ENCODE measurements at places on chromosomes 7 and 10.

- DNase-seq, result no peak
Observed at GRCh38 chr10:123462246-123462645, 203.9 kb upstream of the GPR26 start.

DNA sequence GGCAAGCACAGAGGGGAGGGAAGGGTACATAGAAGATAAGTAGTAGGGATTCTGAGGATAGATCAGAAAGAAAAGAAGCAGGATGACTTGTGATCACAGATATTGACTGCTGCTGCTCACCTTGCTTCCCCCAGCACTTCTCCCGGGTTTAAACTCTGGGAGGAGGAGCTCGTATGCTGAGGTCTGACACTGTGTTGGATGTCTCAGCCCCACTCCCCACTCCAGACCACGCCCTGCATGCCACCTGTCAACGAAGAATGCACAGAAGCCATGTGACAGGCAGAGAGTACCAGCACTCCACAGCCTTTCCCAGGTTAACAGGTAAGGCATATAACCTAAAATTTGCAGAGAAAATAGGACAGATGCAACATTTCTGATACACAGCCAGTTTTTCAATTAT, 388.9 kb downstream of the TNS3 start:
- DNase-seq, result no peak

DNA sequence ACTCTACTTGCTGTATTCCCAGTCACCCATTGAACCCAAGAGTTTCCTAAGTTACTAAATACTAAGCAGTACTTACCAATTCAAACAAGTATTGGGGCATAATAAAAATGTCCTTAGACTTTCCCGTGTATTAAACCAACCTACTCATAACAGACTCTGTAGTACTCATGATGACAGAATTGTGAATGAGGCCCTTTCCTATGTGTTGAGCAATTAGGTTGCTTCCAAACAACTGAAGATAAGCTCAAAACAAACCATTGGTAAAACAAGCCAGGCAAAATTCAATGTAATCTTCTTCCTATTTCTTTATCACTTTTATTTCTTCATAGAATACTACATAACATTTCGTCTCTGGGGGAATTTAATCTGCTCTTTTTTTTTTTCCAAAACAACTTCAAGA, 106.5 kb upstream of the ANK3 start:
- DNase-seq, result no peak

DNA sequence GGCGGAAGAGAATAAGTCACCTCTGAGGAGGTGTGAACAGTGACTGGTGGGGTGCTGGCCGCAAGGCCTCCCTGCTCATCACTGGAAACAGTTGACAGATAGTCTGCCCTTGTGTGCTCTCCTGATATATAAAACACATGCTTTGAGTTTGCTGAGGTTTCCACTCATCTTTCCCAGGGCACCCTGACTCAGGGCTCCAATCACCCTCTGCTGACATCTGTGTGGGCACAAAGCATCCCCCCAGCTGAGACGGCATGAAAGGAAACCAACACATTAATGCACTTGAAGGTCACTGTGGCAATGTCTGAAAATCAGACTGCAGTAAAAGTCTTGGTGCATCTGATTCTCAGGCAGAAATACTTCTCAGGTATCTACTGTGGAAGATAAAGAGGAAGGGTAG, 49.8 kb downstream of the EPDR1 start:
- DNase-seq, result no peak

DNA sequence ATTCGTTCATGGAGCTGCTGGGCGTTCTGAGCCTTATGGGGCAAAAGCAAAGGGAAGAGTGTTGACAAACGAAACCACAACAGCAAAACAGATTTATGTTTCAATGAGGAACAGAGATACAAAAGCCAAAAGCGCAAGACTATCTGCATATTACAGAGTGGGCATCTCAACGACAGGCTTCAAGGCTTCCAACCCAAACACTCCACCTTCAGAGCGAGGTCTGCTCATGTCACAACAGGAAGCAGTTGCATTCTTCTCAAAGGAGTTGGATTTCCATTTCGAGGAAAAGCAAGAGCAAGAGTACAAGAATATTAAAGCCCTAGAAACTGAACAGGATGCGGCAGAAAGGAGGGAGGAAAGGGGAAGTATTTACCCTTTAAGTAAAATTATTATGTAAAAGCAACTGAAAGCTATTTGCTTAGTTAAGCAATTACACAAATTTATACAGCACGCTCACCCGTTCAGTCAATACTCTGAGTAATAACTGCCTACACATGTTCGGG, 189.3 kb downstream of the ELMO1 start:
- no peak for DNase-seq

DNA sequence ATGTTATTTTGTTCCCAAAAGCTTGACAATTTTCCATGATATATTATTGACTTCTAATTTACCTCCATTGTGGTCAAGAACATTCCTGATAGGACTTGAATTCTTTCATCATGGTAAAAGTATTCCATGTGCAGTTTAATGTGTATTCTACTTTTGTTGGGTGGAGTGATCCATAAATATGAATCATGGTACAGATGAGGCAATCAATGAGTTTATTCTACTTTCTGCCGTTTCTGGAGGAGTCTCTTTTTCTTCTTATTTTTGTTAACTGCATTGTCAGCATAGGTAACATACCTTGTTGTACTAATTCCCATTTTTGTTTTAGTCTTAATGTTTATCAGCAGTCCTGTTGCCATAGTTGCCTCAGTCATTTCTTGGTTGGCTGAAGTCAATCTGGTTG, 69.6 kb downstream of the SHOC2 start:
- DNase-seq, result no peak

GRCh38 chr7:42104231-42104630, 132.8 kb downstream of the GLI3 start:
- no peak for DNase-seq

- DNase-seq, result no peak
Observed at GRCh38 chr10:43194266-43194665, 56.0 kb downstream of the CSGALNACT2 start.

DNA sequence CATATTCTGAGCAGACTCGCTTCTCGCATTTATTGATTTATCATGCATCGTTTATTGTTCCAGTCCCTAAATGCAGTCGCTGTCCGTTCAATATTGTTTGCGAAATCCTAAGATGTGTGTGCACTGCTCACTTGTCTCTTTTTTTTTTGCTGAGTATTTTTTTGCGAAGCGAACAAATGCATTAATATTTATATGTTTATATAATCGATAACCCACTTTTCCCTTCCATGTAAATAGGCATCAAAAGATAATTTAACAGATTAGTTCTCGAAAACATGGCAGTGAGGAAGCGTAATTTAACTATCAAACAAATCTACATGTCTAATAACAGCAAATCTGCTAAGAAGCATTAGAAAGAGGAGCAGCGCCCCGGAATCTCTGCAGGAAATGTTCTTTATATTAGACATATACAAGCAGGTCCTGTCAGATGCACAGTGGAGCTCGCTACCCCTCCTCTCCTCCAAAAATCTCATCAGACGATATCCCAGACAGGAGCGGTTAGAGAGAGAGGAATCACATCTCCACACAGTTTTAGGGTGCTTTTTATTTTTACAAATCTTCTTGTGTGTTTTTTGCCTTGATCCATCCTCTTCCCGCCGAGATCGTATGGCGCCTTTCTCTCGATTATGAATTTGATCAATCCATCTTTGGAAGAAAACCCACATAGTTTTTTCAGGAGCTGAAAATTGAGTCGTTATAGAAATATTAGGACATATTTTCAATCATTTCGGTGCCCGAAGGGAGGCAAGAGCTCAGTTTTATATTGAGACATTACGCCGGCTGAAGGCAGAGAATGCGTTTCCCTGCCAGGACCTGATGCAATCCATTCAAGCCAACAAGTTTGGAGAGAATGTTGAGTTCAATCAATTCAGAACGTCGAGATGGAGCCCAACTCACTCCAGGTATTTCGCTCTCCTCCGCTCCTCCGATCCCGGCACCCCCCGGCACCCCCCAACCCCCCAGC, at the start of gene ARID5B:
TSS of gene ARID5B (plus strand) at position 871 of the 964 bp plus-strand sequence. CDS start at position 882, 11 bp downstream.
- peak; percentile 27 for DNase-seq

DNA sequence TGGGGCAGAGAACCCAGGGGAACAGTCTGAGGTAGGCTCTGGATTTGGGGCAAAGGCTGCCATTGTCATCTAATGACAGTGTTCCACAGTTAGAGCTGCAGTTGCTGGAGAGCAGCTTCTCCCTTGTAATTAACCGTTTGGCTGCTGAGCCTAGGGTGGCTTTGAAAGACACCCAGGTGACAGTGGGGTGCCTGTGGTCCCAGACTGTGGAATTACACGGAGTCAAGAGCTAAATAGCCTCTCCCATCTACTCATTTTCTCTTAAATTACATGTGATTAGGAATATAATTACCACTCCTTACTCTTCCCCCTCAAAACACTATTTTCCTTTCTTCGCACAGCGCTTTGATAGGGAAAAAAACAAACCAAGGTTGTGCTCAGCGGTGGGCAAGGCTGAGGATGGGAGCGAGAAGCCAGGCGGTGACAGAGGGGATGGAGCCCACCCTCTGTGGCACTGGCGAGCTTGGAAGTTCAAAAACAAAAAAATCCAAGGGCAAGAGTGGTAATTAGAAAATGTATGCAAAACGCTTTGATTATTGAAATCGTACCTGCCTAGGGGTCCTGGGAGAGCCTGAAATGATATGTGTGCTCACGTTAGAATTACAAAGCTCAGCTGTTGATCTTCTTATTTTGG, 44.1 kb downstream of the BAMBI start:
- DNase-seq, result no peak

DNA sequence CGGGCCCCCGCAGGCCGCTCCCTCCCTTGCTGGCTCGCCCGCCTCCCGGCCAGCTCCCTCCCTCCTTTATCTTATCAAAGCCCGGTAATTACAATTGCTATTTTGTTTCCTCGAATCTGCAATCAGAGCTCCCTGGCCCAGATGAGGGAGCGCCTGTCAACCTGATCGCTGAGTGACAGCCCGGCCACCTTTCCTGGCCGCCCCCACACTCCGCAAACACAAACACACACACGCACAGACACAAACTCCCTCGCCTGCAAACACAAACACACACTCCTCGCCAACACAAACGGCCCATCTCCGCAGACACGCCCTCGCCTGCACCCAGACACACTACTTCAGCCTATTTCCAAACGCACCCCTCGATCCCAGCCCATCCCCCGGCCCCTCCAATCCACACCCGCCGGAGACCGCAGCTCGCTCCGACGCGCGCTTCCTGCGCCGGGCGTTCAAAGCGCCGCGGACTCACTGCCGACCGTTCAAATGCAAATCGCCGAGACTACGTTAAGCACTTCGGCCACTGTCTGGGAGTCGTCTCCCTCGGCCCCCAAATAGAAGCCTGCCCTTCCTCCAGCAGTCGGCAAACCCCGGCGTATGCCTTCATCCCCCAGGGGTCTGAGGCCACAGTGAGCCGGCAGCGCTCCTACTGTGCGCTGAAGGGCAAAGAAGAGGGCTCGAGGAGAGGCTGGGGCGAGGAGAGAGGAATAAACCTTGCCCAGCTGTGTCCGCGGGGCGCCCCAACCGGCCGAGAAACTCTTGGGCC, 3.0 kb upstream of the FGF8 start:
- DNase-seq, result no peak

- DNase-seq, result peak; percentile 37
Observed at GRCh38 chr10:73810735-73811465, 498 bp downstream of the NDST2 start.

GRCh38 chr10:121684276-121684675, 86.0 kb upstream of the FGFR2 start:
- no peak for DNase-seq

DNA sequence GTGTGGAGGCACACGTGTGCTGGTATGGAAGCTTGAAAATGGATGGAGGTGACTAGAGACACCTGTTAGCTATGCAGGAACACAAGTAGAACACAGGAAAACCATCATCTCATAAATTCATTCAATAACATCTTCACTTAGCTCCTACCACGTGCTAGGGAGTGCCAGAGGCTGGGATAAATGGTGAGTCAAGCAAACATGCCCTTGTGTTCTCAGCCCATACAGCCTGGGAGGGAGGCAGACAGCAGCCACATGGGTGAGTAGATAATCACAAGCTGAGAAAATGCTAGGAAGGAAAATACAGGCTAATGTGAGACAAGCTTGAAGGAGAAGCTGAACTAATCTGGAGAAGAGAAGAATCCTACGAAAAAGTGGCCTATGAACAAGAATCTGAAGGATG, 468.0 kb upstream of the ZMIZ1 start:
- DNase-seq, result no peak

- no peak for DNase-seq
Observed at GRCh38 chr10:24351961-24352360, 143.0 kb downstream of the KIAA1217 start.

GRCh38 chr7:68892236-68892635, 706.0 kb upstream of the AUTS2 start:
- no peak for DNase-seq

- no peak for DNase-seq
Observed at GRCh38 chr10:61860964-61861758, 40.3 kb upstream of the ARID5B start.

GRCh38 chr10:110803830-110804338, 67.8 kb upstream of the PDCD4 start:
- no peak for DNase-seq

GRCh38 chr10:103658049-103658577, 164.6 kb downstream of the NEURL1 start:
- no peak for DNase-seq

GRCh38 chr7:73888959-73889358, 28.0 kb downstream of the TMEM270 start:
- DNase-seq, result no peak

- no peak for DNase-seq
Observed at GRCh38 chr7:125567686-125568085, 638.1 kb upstream of the POT1 start.

DNA sequence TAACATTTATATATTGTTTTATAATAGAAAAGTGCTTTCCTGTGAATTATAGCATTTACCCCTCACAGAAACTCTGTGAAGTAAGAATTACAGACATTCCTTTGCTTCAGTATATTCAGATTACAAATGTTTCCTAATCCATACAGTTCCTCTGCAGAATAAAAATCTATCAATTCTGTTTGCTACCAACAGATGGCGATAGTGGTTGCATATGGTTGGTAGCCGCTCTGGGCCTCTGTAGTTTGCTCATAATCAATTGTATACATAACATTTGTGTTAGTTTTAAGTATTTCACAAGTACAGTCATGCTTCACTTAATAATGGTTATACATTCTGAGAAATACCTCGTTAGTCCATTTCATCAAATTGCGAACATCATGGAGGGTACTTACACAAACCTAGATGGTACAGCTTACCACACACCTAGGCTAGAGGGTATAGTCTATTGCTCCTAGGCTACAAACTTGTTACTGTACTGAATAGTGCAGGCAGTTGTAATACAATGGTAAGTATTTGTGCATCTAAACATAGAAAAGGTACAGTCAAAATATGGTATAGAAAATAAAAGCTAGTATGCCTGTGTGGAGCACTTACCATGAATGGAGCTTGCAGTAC, 94.4 kb upstream of the STEAP4 start:
- no peak for DNase-seq

GRCh38 chr7:16431646-16432424, 10.5 kb upstream of the CRPPA start:
- no peak for DNase-seq
